ENCODE measurements at places on chromosomes 4 and X. TPM values are rescaled to one million over a fixed set of nuclear protein-coding genes. Genes with fewer than 3 reads are reported as not detected.
A peak's percentile ranks its signal among the peaks of the same experiment; 100 is the strongest.

DNA sequence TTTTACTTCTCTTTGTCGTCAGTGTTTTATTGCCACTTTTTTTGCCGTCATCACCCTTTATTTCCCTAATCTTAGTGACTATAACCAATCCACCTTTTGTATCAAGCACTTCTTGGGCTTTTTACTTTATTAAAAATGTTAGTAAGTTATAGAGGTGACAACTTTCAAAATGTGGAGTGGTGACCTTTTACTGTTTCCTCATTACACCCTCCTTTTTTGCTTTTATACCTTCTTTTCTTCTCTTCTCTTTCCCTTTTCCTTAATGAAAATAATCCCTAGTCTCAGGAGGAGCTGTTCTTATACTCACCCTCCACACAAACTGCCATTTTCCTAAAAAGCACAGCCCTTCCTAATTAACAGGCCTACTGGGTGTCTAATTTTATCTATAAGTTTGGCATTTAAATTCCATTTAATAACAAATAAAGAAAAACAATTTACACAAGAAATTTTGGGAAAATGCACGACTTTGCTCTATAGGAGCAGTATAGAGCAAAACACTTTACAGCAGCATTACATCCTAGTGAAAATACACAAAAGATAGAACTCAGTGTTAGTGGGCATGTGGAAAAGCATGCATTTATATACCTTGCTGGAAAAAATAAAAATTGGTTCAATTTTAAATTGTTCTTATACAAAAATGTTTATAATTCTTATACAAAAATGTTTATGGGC is 27.3 kb downstream of the BBS12 start:
- no peak for DNase-seq
- H3K36me3 ChIP-seq = no peaks in the 10 kb centered on the region
- H3K27ac ChIP-seq = no peak overlapping the region
- H3K4me1 ChIP-seq = peaks cover 4% of the 10 kb centered on the region
- H3K27me3 ChIP-seq = no peaks in the 10 kb centered on the region

DNA sequence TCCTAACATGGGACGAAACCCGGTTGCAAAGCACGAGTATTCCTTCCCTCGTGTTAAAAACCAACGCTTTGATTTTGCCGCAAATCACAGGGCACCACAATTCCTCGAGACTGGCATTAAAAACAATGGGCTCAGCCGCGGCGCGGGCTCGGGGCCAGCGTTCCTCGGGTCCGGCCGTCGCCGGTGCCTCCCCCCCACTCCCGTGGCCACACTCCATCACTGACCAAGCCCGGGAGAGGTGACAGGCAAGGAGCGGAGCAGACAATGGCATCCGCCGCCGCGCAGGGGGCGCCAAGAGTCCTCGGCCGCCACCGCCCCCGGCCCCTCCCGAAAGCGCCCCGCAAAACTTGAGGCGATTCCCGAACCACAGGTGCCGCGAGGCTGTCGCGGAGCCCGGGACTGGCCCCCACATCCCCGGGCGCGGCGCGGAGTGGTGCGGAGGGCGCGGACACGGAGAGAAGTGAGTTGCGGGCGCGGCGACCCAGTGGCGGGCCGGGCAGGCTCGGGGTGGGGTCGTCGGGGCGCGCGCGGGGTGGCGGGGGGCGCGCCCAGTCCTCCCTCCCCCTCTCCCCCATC is 445 bp downstream of the AP1S2 start:
- H3K27me3 ChIP-seq = no peaks in the 10 kb centered on the region
- H3K4me3 ChIP-seq = peak overlapping the region; percentile 60
- peak overlapping the region; percentile 82 for H3K27ac ChIP-seq
- H3K4me1 ChIP-seq = no peaks in the 10 kb centered on the region
- peak; percentile 78 for DNase-seq

DNA sequence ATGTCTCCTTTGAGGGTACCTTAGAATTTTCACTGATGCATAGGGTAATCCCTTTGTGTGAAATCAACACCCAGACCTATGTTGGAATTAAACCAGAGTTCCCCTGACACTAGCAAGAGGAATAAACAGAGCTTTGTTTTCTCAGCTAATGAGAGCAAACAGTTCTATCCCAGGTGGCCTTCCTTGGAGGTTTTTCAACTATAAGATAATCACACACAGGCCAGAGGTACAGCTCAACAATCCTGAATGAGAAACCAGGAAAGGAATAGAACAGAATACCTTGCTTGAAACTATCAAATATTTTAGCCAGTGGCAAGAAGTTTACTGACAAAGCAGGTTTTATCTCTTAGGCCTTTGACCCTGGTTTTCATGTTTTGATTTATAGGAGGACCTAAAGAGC is 100.2 kb downstream of the OTC start:
- H3K36me3 ChIP-seq = no peaks in the 10 kb centered on the region
- no peaks in the 10 kb centered on the region for H3K4me1 ChIP-seq
- no peak overlapping the region for H3K27ac ChIP-seq

DNA sequence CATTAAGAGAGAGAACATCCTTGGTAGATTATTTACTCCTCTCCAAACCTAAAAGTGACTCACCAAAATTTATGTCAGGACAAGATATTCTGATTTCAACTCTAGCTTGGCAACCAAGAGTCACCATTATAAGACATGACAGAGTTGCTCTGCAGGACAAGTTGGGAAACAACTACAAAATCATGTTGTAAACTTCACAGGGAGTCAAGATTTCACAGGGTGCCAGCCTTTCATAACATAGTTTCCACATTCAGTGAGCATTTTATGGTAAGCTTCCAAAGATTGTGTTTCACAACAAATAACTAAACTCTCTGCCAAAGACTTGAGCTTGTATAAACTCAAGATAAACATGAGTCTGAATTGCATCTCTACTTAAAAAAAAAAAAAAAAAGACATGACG is 121.0 kb upstream of the DIAPH2 start:
- H3K4me3 ChIP-seq = no peak overlapping the region
- H3K36me3 ChIP-seq = no peaks in the 10 kb centered on the region
- no peaks in the 10 kb centered on the region for H3K27me3 ChIP-seq
- no peaks in the 10 kb centered on the region for H3K4me1 ChIP-seq
- H3K27ac ChIP-seq = no peak overlapping the region
- no peak for DNase-seq

DNA sequence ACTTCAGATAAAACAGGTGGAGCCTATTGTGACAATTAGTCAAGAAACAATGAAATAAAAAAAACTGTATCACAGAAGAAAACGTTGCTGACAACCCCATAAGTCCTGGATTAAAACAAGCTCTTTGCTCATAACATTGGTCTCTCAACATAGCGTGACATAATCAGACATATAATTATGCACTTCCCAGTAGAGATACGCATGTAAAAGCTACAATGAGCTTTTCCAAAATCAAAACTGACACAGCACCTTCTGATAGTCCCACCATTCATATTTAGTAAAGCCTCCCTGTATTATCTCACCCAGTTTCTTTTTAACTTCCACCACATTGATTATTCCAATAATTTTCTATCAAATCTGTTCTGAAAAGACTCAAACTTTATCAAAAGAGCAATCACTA is 372.1 kb upstream of the SMIM31 start:
- no peak overlapping the region for H3K4me3 ChIP-seq
- H3K36me3 ChIP-seq = no peaks in the 10 kb centered on the region
- H3K4me1 ChIP-seq = no peaks in the 10 kb centered on the region
- no peak for DNase-seq

DNA sequence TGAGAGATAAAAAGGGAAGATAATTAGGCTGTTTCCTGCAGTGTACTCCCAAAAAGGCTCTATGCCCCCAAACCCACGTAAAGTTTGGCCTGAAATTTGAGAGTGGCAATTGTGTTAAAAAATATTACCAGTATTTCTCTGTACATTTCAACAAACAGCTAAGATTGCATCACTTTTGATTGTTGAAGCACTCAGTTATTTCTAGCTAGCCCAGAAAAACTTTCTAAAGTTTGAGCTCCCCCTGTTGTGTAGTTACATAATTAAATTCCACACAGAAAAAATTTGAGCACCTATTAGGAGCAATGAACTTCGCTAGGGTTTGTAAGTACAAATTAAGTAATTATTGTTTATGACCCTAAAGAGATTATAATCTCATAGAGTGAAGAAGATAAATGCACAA is 109.4 kb downstream of the DLG3 start:
- H3K27me3 ChIP-seq = no peaks in the 10 kb centered on the region
- no peak for DNase-seq
- H3K4me1 ChIP-seq = no peaks in the 10 kb centered on the region
- H3K36me3 ChIP-seq = no peaks in the 10 kb centered on the region
- no peak overlapping the region for H3K4me3 ChIP-seq

DNA sequence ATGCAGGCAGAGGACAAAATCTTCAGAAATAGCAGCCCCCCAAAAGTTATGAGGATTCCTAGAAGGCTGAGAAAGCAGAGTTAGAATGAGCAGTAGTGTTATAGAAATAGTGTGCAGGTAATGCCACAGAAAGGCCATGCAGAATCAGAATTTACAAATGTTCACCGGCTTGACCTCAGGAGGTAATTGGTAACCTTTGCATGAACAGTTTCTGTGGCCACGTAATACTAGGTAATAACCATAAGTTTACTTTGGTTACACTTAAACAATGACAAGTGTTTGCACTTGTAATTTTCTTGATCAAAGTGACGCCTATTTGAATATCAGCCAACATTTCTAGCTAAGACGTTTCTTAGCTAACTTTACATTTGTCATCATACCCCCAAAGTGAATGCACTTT is 393.6 kb downstream of the GPAT3 start:
- no peak overlapping the region for H3K4me3 ChIP-seq
- H3K27ac ChIP-seq = no peak overlapping the region
- no peaks in the 10 kb centered on the region for H3K4me1 ChIP-seq
- no peaks in the 10 kb centered on the region for H3K36me3 ChIP-seq
- no peaks in the 10 kb centered on the region for H3K27me3 ChIP-seq

- H3K27ac ChIP-seq = no peak overlapping the region
- no peak overlapping the region for H3K4me3 ChIP-seq
- no peak for DNase-seq
- H3K27me3 ChIP-seq = no peaks in the 10 kb centered on the region
Measured at GRCh38 chr4:13244444-13244843, 239.7 kb downstream of the RAB28 start.

DNA sequence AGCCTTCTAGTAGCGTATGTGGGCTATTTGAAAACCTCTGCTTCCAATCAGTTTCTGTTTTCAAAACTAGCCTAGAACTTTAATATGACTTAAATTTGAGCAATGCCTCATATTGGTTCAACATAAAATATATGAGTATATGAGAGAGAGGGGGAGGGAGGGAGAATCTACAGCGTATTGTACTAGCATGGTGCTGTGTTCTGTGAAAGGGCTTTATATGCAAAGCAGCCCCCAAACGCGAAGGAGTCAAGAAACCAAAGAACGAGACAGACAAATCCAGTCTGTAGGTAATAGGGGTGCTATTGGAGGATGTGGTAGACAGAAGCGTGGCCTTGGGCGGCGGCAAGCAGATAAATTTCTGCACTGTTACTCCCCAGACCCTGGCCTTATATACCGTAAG is 784 bp upstream of the ANXA5 start:
- peaks cover 34% of the 10 kb centered on the region for H3K4me1 ChIP-seq
- peaks cover 8% of the 10 kb centered on the region for H3K36me3 ChIP-seq

DNA sequence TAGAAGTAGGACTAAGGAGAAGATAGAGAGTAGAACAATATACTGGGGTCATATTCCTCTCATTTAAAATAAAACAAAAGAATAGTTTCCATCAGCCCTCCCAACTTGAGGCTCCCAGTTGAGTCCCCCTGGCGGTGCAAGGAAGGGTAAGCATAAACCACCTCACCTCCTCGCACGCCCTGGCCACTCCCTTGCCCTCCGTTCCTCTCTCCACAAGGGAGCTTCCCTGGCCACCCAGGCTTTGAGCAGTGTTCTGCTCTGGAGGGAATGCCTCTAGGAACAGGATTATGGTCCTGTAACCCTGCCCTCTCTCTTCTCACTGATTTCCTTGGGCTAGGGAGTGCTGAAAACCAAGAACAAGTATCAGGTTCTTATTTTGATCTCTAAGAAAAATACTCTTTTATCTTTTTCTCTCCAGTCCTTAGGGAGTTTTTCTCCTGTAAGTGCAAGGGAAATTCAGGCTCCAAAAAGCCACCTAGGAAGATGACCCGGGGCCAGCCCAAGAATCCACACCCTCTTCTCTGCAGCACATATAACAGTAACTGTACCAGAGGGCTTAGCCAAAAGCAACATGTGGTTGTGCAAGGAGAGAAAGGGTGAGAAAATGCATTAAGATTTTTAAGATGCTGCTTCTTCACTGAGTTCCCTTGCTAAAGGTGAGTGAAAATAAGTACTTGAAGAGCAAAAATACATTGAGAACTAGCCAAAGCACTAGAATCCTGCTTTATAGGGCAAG is 69.9 kb downstream of the USP38 start:
- H3K27ac ChIP-seq = no peak overlapping the region
- no peaks in the 10 kb centered on the region for H3K27me3 ChIP-seq
- H3K4me3 ChIP-seq = no peak overlapping the region
- H3K36me3 ChIP-seq = no peaks in the 10 kb centered on the region
- no peak for DNase-seq
- H3K4me1 ChIP-seq = no peaks in the 10 kb centered on the region

- H3K27me3 ChIP-seq = no peaks in the 10 kb centered on the region
- H3K4me3 ChIP-seq = no peak overlapping the region
- no peak overlapping the region for H3K27ac ChIP-seq
- H3K36me3 ChIP-seq = no peaks in the 10 kb centered on the region
- no peak for DNase-seq
- no peaks in the 10 kb centered on the region for H3K4me1 ChIP-seq
Measured at GRCh38 chrX:14412686-14413085, 116.7 kb upstream of the GLRA2 start.

DNA sequence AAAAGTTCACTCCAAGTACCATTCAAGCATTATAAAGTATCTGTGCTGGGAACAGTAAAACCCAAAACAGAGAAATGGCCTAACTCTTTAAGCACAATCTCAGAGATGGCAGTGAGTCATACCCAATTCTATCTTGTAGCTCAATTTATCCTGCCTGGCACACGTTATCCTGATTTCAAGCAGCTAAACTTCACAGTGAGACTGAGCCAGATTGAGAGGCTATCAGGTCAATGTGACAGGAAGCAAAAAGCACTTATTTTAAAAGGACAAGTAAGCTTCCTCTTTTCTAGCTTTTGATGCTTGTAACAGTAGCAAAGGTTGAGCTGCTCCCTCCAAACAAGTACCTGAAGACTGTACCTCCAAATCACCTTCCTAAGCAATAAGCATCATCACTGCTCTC is 324.9 kb downstream of the NAF1 start:
- H3K4me1 ChIP-seq = no peaks in the 10 kb centered on the region
- no peaks in the 10 kb centered on the region for H3K27me3 ChIP-seq
- no peaks in the 10 kb centered on the region for H3K36me3 ChIP-seq
- H3K27ac ChIP-seq = no peak overlapping the region
- DNase-seq = no peak

Gene HOPX
- total RNA-seq = 520 TPM

Gene DMRTC1
- total RNA-seq = 0.61 TPM

Gene GPR82
- 3.4 TPM for total RNA-seq

Gene DKC1
- total RNA-seq = 28.7 TPM

Gene MAGEA12
- not detected for total RNA-seq

Gene SUPT20HL1
- not detected for total RNA-seq

Gene SSX2
- total RNA-seq = not detected

Gene H2BW2
- total RNA-seq = not detected

Gene FDCSP
- not detected for total RNA-seq

Data from upper lobe of right lung (tissue), 1 donor.